ENCODE measurements at places on chromosomes 1 and 21.

DNA sequence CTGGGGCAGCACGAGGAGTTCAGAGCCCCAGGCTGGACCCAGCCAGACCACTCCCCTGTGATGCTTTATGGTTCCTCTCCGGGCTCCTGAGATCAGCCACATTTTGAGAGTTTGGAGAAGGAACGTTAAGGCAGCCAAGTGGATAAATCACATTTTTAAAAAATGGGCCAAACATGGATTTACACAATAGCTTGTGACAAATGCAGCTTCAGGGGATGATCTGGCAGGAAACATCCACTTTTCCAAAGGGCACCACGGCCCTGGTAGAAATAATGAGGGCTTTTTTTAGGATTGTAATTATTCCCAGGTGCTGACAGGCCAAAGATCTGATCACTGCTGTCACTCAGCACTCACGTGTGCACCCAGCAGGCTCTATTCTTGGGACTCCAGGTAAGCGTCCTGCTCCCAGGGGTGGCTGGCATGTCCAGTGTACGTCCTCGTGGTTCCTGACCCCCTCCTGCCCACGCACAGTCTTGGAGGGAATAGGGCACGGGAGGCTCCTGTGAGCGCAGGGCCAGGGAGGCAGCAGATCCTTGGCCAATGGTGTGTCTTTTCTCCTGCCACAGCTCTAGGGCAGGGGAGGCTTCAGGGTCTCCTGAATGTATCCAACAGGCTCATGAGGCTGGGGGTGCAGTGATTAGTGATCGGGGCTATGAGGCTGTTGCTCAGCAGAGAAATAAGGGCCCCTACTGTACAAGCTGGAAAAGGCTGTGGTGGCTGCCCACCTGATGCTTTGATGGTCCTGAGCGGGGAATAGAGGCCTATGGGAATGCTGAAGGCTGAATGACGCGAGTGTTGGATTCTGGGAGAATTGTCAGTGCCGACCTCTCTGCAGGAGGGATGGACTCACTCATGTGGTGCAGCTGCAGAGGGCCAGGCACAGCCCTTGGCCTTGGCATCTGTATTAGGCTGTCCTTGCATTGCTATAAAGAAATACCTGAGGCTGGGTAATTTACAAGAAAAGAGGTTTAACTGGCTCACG, 415.7 kb downstream of the PTPRU start:
- no peak for DNase-seq

- peak; percentile 1 for DNase-seq
These were observed 125.7 kb upstream of the CXADR start for GRCh38 chr21:17387030-17387617.

DNA sequence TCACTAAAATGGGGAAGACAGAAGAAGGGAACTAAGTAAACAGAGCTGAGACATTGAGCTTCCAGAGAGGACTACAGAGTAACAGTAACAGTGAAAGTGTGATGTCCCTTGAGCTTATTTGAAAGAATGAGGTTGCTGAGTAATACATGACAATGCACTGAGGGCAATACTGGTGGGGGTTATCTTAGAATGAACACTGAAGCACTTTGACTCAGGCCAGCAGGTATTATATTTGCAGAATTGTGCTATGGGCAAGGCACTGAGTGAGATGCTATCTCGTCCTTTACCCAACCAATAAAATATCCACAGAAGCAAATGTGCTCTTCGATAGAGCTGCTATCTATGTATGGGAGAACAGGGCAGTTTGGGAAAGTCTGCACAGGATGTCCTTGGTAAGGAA, 133.2 kb downstream of the DISP1 start:
- no peak for DNase-seq

GRCh38 chr1:1359664-1360468, 1.5 kb upstream of the MXRA8 start:
- DNase-seq, result no peak

DNA sequence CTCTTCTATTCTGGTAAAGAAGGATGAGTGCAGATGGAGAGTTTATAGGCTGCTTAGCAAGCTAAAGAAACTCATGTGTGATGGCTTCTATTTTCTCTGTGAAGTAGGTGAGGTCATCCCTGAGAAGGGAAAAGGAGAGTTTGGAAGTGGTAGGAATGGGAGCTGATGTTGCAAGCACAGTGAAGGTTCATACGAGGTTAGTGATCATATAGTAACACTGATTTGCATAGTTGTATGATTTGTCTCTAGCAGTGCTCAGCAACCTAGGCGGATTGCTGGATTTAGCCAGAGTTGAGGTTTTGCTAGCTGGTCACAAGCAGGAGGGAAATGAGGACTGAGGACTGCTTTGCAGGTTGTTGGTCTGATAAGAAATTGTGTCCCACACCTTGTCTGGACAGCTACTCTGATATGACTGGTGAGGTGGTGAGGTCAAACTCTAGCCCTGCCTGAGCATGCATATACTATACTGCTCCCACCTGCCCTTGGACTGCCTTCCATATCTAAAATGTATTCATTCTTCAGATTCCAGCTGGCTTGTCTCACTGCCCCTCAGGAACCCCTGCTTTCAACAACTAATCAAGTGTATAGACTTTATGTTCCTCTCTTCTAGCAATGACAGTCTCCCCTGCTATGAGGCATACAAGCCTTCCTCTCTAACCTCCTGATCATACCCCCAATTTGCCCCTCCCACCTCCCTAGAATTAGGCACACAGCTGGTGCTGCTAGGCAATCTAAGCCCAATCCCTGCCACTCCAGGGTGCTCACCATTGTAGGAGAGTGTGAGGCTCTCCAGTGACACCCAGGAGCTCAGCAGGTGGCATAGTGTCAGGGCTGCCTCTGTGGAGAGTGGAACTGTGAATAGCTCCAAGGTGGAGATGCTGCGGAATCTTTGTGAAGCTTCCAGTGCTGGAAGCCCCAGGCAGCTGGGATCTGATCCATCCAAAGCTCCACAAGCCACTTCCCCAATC, 18.5 kb downstream of the LRRC41 start:
- DNase-seq, result no peak

DNA sequence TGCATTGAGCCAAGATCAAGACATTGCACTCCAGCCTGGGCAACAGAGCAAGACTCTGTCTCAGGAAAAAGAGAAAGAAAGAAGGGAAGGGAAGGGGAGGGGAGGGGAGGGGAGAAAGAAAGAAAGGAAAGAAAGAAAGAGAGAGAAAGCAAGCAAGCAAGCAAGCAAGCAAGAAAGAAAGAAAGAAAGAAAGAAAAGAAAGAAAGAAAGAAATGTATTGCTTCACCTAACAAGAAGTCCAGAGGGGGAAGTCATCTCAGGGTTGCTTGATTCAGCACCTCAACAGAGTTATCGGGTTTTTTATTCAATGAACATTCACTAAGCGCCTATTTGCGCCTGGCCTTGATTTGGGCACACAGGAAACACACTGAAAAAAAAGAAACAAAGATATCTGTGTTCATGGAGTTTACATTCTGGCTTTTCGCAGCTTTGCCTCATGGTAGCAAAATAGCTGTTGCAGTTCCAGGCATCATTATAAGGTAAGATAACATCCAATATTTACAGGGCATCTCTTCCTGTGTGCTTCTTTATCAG, 8.2 kb upstream of the RCSD1 start:
- no peak for DNase-seq

GRCh38 chr1:22248746-22249145, 105.8 kb upstream of the WNT4 start:
- DNase-seq, result no peak

- no peak for DNase-seq
These were observed 105.4 kb downstream of the SLC45A1 start for GRCh38 chr1:8423269-8423691.

DNA sequence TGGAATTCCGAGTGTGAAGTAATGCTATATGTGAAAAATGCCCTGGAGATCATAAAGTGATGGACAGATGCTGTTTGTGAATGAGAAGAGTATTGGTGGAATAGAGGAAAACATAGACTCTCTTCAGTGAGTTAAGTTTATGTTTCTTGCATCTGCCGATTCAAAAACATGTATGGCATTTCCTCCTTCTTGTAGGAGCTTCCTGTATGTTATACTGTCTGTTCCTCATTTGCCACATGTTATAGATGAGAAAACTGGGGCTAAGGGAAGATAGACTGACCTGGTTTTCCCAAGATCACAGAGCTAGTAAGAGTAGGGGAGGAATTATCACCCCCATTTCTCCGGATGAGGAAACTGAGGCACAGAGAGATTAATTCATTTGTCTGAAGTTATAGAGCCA, 41.1 kb upstream of the IL20 start:
- DNase-seq, result no peak

- no peak for DNase-seq
These were observed 15.7 kb downstream of the TFF3 start for GRCh38 chr21:42299324-42300044.

DNA sequence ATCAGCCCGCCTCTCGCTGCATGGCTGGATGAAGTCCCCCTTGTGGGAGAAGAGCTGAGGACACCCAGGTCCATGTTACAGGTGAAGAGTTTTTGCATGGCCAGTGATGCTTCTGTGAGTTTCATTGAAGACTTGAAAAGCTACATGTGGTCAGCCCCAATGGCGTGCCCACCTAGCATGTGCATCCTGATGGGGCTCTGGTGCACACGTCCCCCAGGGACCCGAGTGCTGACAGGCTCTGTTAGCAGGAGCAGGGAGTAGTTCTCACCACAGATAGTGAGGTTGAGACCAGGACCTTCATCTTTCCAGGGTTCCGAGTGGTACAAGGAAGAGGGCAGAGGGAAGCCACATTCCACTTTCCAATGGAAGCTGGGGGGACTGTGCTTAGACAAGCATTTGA, 184.8 kb upstream of the C1orf174 start:
- no peak for DNase-seq

- no peak for DNase-seq
These were observed 146.4 kb downstream of the KIF26B start for GRCh38 chr1:245301162-245301580.

- no peak for DNase-seq
These were observed 27.1 kb upstream of the GRHL3 start for GRCh38 chr1:24292103-24292502.

- DNase-seq, result no peak
These were observed 4.7 kb downstream of the OLFML2B start for GRCh38 chr1:162019006-162019405.

DNA sequence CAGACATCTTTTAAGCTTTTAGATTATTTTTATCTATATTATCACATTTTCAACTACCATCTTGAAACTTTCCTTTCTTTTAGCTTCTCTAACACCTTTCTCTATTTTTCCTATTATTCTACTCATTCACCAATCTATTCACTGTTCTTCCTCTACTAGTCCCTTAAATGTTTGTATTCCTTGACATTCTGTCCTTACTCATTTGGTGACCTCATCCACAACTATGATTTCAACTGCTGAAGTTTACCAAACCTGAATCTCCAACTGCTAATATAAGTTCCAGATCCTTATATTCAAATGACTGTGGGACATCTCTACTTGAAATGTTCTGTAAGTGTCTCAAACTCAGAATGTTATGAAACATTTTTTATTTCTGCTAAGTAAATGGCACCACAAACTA, 49.2 kb downstream of the TUT4 start:
- no peak for DNase-seq

GRCh38 chr1:88288571-88288970, 395.5 kb upstream of the PKN2 start:
- no peak for DNase-seq

GRCh38 chr1:207956986-207957385, 46.1 kb upstream of the CD34 start:
- DNase-seq, result no peak

GRCh38 chr1:107689159-107689558, 275.8 kb downstream of the VAV3 start:
- no peak for DNase-seq

DNA sequence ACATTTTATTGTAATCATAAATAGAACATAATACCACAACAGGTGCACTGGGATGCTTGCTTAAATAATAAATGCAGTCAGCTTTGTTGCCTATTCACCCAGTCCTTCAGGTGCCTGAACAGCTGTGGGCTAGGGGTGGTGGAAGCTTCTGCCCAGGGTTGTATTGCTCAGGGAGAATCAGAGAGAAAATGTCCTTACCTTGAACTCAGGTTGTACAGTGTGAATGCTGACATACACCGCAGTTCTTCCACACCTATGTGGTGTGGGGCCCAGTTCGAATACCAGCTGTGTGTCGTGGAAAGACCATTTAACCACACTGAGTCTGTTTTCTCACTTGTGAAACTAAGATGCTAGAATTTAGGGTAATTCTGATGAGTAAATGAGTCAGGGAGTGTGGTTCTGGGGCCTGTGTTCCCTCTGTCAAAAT, 115.7 kb upstream of the ATP1A1 start:
- no peak for DNase-seq

DNA sequence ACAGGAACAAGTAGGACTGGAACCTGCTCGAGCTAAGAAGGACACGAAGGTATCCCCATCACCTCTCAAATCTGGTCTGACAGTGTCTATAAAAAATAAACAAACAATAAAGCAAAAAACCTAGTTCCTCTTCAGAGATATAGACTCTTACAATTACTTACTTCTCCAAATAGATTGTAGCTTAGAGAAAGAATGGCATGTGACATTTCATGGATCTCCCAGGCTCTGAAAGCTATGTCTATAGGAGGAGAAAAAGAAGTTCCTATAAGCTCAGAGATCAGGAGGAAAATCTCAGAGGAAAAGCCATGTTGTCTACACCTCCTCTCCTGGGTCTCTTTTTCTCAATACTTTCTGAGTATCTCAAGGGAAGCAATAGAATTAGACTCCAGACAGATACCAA, 12.3 kb upstream of the OR10J5 start:
- DNase-seq, result no peak

- no peak for DNase-seq
These were observed 33.6 kb upstream of the LHX8 start for GRCh38 chr1:75100481-75101092.

DNA sequence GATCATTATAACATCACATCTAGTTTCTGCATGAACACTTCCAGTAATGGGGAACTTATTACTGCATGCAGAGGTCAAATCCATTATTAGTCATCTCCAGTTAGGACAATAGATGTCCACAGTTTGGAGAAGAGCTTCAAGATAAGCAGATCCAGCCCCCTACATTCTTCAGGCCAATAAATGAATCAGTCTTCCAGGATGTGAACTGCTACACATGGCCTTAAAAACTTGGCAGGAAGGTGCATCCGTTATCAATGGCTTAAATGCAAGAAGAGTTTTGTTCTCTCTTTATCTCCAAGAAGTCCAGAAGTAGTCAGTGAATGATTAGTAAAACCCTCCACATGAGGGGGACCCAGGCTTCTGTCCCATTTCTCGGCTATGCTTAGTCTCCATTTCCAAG, 70.8 kb downstream of the DMRTA2 start:
- no peak for DNase-seq

GRCh38 chr1:167003711-167004110, 14.6 kb downstream of the MAEL start:
- no peak for DNase-seq

GRCh38 chr1:51863384-51863783, 15.1 kb downstream of the NRDC start:
- no peak for DNase-seq
